ENCODE measurements at places on chromosomes 12 and 14.

DNA sequence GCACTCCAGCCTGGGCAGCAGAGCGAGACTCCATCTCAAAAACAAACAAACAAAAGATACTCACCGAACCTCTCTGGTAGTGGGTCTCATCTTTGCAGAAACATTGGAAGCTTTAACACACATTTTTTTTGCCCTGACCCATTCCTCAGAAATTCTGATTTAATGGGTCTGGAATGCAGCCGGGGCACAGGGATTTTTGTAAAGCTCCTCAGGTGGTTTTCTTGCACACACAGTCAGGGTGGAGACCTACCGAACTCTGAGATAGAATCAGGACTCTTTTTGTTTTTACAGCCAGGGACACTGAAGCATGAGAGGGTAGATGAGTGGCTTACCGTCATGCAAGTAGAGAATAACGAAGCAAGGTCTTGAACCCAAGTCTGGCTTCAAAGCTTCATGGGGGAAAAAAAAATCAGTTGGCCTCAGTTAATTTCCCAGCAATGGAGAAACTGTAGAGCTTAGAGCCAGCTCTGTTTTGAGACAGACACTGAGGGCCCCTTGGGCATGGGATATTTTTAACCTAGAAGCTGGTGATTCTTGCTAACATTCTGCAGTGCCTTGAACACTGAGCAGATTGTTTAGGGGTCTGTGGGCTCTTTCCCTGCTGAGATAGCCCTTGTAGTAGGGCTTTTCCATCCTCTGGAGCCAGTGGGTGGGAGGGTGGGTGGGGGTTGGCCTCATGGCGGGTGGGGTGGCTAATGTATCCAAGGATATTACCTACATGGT, 4.8 kb downstream of the RNU4-2 start:
- no peak for DNase-seq

DNA sequence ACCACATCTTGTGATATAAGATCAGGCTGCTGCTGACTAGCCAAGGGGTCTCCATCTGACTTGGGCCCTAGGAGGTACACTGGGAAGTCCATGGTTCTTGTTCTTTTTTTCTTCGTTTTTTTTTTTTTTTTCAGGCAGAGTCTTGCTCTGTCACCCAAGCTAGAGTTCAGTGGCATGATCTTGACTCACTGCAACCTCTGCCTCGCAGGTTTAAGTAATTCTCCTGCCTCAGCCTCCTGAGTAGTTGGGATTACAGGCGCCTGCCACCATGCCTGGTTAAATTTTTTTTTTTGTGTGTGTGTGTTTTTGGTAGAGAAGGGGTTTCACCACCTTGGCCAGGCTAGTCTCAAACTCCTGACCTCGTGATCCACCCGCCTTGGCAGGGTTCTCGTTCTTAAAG, 178.2 kb downstream of the RMST start:
- no peak for DNase-seq

DNA sequence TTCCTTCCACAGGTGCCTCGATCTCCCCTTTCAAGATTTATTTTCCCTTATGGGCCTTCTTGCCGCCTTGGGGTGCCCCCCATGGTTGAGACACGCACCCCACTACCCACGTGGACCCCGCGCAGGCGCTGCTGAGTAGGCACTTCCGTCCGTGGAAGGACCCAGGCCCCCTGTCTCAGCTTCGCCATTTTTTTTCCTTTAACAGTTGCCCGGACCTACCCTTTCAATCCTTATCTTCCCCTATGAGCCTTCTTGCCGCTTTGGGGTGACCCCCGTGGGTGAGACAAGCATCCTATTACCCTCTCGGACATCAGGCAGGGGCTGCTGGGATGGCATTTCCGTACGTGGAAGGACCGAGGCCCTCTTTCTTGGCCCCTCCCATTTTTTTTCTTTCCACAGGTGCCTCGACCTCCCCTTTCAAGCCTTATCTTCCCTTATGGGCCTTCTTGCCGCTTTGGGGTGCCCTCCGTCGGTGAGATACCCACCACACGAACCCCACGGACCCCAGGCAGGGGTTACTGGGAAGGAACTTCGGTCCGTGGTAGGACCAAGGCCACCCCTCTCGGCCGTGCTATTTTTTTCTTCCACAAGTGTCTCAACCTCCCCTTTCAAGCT, 268.2 kb downstream of the ALG10 start:
- no peak for DNase-seq

DNA sequence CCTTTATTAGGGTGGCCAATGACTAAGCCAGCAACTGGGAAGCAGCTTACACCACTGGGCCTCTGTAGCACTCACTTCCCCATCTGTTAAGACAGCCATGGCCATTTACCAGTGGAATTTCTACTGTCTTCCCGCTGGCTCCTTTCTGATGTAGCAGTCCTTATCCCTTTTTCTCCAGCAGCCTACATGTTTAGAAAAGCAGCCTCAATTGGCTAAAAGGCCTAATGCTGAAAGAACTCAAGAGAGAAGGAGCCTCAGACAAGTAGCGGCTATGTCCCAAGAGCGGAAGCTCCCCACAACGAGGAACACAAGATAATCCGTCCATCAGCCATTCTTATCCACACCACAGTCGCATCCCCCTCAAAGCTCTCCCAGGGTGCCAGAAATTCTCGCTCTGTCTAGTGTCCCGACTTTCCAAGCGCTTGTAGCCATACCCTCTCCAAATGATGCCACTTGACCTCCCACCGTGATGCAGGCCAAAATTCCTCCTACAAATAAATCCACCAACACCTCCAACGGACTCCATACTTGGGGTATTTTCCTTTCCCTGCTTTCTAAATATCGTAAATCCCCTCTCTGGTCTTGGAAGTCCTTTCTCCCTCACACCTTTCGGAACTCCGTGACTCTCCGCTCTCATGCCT, 624 bp downstream of the M6PR start:
- DNase-seq, result no peak

- no peak for DNase-seq
These were observed 41.2 kb downstream of the DGLUCY start for GRCh38 chr14:91154851-91155625.

GRCh38 chr12:121489874-121490273, 90.0 kb downstream of the RNF34 start:
- DNase-seq, result no peak

DNA sequence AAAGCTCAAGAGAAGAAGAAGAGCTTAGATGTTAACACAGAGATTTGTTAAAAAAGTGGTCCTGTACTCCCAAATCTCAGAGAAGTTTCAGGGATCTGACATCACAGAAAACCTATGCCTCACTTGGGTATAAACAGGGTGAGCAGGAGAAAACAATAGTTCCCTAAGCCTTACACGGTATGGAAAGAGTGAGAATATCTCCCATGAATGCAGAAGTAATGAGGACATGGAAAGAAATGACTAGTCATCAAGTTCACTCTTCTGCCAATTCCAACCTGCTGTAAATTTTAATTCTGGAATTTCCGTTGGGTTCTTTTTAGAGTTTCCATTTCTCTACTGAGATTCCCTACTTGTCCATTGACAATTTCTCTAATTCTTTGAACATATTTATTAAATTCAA, 6.2 kb upstream of the PTGER2 start:
- no peak for DNase-seq

- no peak for DNase-seq
These were observed 9.3 kb downstream of the ZFHX2 start for GRCh38 chr14:23542261-23542660.

GRCh38 chr12:59874781-59875180, 279.0 kb downstream of the SLC16A7 start:
- no peak for DNase-seq

GRCh38 chr12:92208613-92209121, 63.0 kb upstream of the BTG1 start:
- DNase-seq, result no peak

- DNase-seq, result no peak
These were observed 130.2 kb downstream of the TSHR start for GRCh38 chr14:81085596-81085995.

GRCh38 chr12:53172352-53172751, 8.2 kb upstream of the ZNF740 start:
- DNase-seq, result no peak

DNA sequence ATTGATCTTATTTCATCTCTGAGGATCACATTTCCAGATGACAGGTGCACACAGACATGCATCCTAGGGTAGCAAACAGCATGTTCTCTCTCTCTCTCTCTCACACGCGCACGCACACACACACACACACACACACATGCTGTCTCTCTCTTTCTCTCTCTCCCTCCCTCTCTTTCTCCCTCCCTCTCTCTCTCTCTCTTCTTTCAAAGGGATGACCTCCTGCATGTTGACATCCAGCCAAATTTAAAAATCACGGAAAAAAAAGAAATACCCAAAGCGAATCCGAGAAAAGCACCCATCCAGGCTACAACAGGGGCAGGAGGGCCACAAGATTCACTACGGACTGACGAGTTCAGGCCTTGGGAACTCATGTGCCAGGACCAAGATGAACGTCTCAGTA, 2.3 kb downstream of the KSR2 start:
- DNase-seq, result no peak

All from thoracic aorta (tissue), 2 donors.